ENCODE measurements at places on chromosomes 3 and 15.

GRCh38 chr3:170584585-170585007 lies 1.3 kb downstream of the SLC7A14 start:
- peak; percentile 26 for DNase-seq

- no peak for DNase-seq
Measured at GRCh38 chr3:71640331-71640983, 56.9 kb upstream of the FOXP1 start.

- DNase-seq, result no peak
Measured at GRCh38 chr15:80562846-80563245, 132.3 kb upstream of the ABHD17C start.

DNA sequence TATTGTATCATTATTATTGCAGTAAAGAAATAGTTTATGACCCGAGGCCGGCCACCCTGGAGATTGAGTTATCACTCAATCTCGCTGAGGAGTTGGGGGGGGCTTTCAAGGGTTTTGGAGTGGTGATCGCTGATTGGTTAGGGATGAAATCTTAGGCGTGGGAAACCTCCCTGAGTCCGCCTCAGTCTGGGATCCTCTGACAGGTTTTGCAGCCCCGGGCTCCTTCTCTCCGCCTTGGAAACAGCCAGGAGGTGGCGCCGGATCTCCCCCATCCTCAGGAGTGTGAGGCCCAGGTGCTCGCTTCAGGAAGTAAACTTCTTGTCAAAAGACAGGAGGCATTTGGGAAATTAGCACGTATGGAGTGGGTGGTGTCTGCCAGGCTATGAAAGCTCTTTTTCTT lies 41.1 kb upstream of the SEC61A1 start:
- DNase-seq, result no peak

GRCh38 chr15:38702178-38702912 lies 137.7 kb upstream of the RASGRP1 start:
- no peak for DNase-seq

DNA sequence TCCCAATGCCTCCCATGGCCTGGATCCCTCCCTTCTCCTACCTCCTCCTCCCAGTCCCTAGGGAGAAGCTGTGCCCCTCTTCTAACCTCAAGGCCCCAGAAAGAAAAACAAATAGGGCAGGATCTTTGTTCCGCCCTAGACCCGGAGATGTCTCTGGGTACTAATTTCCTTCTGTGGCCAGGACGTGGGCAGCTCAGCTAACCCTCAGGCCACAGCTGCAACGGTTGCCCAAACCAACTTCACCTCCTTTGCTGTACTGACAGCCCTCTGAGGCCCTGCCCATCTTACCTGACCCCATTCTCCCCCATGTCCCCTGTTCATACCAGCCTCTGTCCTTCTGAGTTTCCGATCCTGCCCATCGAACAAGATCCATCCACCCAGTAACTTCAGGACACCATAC lies 70.7 kb downstream of the SRGAP3 start:
- DNase-seq, result no peak

GRCh38 chr15:60479361-60480110 lies 594 bp upstream of the ICE2 start:
- DNase-seq, result no peak

- DNase-seq, result no peak
Measured at GRCh38 chr15:68415501-68416157, 16.3 kb downstream of the ITGA11 start.

DNA sequence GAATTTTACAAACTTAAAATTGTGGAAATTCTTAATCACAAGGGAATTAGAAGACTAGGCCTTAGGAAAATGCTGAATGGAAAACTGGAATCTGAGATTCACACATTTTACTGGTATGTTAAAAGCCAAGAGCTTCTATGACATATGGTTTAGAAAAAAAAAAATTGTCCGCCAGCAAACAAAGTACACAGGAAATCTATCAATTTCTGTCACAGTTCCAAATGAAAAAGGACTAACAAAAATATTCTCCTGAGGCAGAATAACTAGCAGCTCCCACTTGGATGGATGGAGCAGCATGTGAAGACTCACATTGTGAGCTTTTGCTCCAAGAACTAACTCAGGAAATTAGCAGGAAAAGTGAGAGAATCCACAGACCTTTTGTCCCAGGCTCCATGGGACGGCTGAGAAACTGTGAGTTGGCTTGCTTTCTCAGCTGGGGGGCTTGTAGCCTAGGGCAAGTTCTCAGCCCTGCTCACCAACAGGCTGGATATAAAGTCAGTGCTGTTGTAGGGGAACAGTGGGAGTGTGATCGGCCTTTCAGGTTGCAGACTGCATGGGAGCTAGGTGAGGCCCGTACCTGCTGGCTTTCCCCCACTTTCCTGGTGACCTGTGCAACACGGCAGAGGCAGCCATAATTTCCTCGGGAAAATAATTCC lies 731.1 kb upstream of the SGO1 start:
- DNase-seq, result no peak
